ENCODE measurements at places on chromosomes 4 and X.

DNA sequence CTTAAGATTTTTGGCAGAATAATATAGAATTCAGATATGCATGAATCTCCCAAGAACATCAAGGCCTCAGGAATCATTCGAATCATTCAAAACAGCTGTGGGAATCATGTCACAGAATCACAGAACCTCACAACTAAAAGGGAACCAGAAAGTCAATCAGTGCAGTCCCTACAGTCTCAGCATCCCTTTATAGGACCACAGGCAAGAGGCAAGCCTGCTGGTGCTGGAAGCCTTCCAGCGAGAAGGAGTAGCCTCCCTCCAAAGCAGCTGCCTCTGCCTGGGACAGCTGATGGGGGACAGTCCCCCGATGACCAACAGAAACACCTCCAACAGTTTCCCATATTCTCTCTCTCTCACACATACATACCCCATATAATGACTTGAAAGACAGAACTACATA, 20.7 kb downstream of the QDPR start:
- no peak for DNase-seq

DNA sequence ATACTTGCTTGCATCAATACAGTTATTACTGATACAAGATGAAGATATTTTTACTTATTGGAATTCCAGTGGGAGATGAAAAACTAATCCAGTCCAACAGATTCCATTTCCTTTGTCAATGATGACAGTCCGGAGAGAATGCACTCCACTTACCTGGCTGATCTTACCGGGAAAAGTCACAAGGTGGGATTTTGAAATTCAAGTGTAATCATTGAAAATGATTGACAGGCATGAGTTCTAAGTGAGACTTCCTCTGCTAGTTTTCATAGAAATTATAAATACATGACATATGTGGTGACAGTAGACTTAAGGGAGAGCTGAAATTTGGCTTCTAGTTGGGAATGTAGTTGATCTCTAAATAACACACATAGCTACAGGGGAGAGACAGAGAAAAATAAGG, 859.9 kb downstream of the FAT4 start:
- no peak for DNase-seq

DNA sequence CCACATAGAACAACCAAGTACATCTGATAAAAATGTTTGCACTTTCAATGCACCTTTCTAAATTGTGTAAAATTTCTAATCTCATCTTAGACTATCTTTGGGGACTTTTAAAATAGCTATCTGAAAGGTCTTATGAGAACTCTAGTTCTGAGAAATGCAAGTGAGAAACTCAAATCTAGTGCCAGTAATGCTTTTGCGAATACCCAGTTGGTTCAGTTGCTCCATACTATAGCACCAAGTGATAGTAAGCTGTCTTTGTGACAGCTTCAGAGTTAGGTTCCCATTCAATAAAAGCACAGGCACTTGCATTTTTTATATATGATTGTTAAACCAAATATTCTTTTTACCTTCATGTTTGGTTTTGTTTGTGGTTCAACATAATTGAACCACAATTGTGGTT, 4.5 kb upstream of the ITM2A start:
- DNase-seq, result no peak

GRCh38 chrX:134373736-134374135, 86.2 kb upstream of the HPRT1 start:
- no peak for DNase-seq

GRCh38 chr4:137740141-137740540, 207.8 kb upstream of the PCDH18 start:
- DNase-seq, result peak; percentile 34

GRCh38 chr4:143133977-143134376, 50.7 kb upstream of the USP38 start:
- no peak for DNase-seq

GRCh38 chr4:86596807-86597206, 2.7 kb downstream of the PTPN13 start:
- DNase-seq, result no peak

DNA sequence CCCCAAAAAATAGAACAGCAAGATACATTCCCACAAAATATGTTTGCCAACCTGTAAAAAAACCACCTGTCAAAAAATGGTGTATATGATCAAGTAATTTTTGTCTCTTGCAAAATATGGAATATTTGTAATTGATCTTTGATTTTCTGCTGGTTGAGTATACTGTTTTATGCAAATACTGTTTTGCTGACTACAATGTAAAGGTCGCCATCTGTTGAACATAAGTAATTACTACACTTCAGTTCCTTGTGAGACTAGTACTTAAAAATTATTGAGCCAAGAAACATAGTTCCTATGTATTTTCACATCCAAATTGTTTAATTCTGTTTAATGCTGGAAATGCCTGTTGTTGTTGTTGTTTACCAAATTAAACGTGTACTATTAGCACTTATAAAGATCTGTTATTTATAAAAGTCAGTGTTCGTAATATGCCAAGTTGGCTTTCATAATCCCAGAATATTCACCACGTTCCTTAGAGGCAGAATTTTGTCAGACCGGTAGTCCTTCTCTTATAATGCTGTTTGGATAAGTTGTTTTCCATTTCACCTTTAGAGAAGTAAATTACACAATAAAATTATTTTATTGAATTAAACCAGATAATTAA, 144.2 kb downstream of the PDLIM5 start:
- DNase-seq, result peak; percentile 40

DNA sequence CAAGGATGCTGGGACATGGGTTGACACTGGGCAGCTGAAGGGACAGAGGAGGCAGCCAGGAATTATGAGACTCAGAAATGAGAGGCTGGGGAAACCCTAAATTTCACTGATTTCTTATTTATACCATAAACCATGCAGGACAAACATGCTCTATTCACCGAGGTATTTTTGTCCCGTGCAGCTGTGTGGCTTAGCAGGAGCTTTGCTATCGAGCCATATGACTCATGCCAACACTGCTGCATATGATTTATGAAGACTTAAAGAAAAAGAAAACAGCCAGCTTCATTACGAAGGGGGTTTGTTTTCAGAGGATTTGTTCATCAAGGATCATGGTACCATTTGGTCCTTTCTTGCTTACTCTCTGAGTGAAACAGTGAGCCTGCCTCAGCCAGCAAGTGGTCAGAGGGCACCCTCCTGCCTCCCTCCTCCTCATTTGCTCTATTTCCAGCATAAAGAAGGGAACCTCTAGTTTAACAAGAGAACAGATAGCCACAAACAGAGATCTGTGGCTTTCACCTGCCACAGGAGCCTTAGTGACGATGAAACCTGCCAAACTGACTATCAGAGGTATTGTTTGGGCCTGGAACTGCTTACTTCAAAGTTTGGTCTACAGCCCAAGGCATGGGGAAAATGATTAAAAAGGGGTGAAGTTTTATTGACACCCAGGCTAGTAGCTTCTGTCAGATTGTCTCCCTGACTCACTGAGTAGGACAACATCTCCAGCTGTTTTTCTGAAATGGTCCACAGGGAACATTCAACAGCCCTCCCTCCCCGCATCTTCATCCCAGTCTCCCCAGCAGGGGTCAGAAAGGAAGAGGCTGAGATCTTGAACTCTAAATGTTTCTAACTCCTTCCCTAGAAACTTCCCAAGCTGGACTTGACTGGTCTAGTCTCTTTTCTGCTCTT, 80.1 kb upstream of the MAML3 start:
- DNase-seq, result peak; percentile 81

- DNase-seq, result no peak
These were observed 20.0 kb upstream of the S100G start for GRCh38 chrX:16629909-16630308.

DNA sequence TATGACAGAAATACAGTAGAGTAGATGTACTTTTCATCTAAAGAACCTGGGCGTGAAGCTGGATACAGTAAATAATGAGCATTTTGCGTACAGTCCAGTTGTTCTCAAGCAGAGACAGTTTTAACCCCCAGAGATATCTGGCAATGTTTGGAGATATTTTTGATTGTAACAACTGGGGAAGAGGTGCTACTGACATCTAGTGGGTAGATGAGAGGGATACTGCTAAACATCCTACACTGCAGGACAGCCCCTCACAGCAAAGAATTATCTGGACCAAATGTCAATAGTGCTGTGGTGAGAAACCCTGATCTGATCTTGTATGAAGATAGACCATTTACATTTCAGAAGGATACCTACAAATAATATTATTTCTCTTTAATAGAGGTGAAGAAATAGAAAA, 200.2 kb upstream of the FAM47A start:
- no peak for DNase-seq

DNA sequence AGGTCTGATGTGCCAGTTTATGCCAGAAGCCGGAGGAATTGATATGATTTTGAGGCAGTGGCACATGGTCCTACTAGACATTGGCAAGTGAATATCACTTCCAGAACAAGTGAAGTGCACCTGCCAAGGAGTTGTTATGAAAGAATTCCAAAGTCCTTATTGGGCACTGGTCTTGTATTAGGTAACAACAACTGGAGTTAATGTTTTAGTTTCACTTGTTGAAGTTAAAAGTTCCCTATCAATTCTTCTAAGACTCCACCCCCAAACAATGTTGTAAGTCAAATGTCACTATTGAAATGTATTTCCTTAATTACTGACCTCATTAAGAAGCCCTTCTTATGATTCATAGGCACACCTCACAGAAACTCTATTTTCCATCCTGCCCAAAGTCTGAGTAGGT, 3.1 kb downstream of the TET2 start:
- peak; percentile 41 for DNase-seq

GRCh38 chr4:15765391-15765790, 12.7 kb upstream of the CD38 start:
- DNase-seq, result no peak

- DNase-seq, result no peak
These were observed 71.3 kb upstream of the PUDP start for GRCh38 chrX:7219153-7219705.
